Stimulated activated CD8-positive, alpha-beta memory T cell treated with anti-CD3 and anti-CD28 coated beads, Interleukin-15, amount 100 ng/mL, for 48 hours (primary cell): ENCODE measurements at places on chromosomes 3 and 15.

GRCh38 chr3:39271363-39271914 is 8.4 kb downstream of the CX3CR1 start:
- DNase-seq, result no peak

- DNase-seq, result no peak
Measured at GRCh38 chr15:70035051-70035718, 62.5 kb downstream of the TLE3 start.

GRCh38 chr15:67884514-67885174 is 44.8 kb upstream of the RNU6-1 start:
- peak; percentile 23 for DNase-seq

DNA sequence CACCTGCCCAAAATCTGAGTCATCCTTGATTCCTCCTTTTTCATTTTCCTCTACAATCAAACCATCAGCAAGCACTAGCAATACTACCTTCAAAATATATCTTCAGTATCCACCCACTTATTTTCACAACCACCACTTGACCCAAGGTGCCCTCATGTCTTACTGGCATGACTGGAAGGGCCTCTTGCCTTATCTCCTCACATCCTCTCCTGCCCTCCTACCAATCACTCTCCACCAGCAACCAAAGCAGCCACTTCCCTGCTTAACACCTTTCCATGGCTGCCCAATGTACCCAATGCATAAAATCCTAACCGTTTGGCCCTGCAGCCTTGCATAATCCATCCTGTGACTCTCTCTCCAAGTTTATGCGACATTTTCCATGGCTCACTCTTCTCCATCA is 76.0 kb downstream of the MTHFS start:
- no peak for DNase-seq

DNA sequence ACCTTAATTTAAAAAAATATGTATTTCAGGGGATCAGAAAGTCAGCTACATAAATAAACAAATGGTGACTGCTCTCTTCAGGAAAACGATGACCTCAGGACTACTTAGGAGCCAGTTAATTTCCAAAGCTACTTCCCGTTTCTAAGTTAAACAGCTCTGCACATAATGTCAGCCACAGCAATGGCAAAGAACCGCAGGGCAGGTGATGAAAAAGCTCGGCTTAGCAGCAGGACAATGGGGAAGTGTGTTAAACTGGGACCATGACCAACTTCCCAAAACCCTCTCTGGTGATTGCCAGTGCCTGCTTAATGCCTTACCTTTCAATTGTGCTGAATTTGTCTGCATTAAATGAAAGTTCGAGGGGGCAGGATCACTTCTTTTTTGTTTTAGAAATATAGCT is 258.9 kb downstream of the FHIT start:
- DNase-seq, result no peak

GRCh38 chr3:127107002-127107401 is 85.9 kb upstream of the PRR23E start:
- DNase-seq, result no peak

GRCh38 chr15:73748730-73749129 is 4.4 kb downstream of the INSYN1 start:
- DNase-seq, result no peak
